ENCODE measurements at places on chromosomes 5 and 9.
A peak's percentile ranks its signal among the peaks of the same experiment; 100 is the strongest.

DNA sequence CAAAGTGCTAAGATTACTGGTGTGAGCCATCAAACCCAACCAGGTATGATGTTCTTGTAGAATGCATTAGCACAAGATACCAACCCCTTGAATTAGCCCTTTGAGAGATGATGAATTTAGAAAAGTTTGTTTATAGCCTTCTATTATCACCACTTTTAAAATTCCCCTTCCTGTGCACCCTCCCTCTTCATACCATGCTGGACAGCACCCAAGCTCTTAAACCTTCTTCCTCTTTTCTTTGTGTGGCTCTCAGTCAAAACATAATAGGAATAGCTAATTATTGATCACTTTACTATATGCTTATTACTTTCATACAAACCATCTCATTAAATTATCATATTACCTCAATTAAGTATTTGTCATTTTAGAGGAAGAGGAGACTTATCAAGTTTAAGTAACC lies 87.6 kb upstream of the TMED7 start:
- DNase-seq = no peak

DNA sequence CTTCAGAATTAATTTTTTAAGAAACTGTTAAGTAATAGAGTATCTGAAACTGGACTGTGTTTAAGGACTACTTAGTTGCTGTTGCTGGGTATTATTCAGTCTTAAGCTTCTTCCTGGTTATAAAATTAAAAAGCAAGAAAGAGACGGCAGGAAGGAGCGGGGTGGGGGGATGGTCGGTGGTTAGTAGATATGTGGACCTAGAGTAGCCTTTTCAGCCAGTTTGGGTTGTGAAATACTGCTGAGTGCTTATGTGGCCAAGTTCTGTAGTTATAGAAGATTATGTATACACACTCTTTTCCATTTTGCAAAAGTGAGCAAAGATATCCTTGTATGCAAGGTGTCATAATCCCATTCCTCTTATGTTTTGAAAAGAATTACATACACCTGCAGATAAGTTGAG lies 28.5 kb downstream of the TRIO start:
- DNase-seq = no peak

DNA sequence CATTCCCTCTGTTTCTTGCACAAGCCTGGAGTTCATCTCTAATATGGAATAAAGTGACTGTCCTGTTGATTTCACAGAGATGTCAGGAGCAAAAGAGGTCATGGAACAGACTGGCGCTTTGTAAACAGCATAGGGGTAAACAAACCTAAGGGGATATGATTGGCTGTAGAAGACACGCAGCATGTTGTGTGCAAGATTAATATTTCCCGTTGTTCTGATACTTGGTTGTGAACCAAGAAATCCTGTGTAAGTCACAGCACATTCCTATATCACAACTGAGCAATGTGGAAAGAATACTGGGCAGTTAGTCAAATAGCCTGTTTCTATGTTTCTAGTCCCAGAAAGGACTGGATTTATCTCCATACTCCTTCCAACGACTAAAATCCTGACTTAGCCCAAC lies 3.2 kb downstream of the ADAMTS12 start:
- no peak for DNase-seq

DNA sequence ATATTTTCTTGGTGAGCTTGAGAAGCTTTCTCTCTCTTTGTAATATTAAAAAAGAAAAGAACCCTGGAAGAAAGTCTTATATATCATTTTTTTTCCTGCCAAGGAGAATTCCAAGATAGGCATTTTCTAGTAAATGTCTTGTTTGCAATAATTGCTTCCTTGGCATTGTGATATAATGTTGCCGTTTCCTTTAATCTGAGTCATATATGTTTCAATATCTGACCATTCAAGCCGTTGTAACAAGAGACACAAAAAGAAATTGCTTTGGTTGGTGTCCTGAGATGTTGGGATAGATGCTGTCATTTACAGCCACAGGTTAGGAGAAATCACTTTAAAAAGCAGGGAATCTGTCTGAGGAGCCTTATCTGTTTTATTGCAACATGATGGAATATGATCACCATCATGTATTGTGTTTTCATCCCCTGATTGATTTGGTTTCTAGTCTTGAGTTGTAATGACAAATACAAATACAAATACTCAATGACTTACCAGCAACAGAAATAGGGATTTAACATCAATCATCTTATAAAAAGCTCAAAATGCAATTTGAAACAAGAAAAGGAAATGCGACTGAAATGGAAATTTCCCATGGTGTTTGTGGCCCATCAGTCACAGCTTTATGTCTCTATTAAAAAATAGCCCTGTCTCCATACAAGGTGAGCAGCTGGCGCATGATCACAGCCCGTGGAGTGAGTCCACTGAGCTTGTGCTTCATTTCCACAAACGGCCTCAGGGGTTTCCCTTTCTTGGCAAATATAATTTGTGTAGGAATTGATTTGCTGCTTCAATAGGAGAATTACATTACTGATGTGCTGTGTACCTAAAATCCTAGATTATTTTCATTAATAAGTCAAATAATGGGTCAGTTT lies 250.1 kb upstream of the TRPC7 start:
- no peak for DNase-seq

- no peak for DNase-seq
Observed at GRCh38 chr9:132673355-132673754, 3.1 kb downstream of the GTF3C4 start.

DNA sequence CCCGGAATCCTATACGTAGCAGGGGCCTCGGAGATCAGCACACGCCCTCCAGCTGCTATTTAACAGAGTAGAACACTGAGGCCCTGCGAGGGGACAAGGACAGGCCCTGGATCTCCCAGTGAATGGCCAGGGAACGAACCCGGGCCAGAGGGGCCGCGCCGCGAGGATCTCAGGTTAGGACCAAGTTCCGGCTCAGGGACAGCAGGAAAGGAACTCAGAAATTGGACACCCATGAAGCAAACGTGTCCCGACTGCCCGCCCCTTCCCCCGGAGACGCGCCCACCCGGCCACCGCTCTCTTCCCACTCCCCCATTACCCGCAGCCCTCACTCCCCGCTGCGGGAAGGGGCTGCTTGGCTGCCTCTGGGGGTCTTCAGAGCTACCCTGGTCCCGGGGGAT lies 1.0 kb upstream of the FOXE1 start:
- no peak for DNase-seq

DNA sequence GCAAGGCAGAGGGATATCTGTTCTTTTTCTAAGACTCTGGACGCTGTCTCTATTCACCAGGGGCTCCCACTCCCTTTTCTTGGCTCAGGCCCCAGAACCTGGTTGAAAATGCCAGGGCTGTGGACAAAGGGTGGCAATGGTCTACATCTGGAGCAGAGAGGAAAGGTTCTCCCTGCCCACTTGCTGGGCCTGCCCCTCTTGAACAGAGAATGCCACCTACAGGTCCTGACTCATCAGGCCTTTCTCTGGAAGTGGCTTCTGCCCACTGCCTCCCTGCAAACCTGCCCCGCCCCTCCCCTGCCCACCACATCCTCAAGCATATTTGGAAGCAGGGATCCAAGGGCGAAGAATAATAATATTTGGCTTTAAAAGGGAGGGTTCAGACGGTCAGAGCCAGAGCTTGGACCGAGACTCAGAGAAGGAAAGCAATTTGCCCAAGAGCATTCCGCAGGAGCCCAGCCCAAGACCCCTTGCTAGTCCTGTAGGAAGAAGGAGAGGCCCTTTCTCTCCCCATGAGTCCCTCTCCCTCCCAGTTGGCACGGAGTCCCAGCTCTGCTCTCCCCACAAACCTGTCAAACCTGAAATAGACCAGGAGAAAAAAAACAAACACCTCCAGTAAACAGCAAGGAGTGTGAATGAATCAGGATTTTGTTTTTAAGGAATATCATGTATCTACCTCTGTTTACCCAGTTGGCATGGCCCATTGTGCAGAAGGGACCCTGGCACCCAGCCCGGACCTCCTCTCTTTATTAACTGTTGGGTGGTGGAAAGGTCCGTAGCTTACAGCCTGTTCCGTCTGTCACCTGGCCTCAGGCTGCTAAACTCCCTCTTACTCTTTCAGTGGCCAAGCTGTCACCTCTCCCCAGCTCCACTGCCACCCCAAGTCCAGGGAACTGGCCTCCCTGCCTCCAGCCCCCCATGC lies 37.7 kb upstream of the STXBP1 start:
- peak; percentile 42 for DNase-seq

DNA sequence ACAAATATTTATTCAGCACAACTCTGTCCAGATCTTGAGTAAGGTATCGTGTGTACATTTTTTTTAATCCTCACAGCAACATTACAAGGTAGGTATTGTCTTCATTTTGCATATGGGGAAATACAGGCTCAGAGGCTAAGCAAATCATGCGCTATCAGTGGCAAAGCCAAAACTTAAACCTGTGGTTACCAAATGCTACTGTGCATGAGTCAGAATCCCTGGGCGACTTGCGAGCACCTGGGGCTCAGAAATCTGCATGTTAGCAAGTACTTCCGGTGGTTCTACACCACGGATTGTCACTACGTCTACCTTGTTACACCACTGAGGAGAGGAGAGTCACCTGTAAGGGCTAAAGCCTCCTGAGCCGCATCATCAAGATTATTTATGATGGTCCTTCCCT lies 21.3 kb downstream of the C5orf58 start:
- peak; percentile 70 for DNase-seq

GRCh38 chr5:132909702-132910101 lies 36.2 kb downstream of the LEAP2 start:
- no peak for DNase-seq

GRCh38 chr5:132407970-132408369 lies 38.5 kb downstream of the SLC22A5 start:
- DNase-seq = no peak

DNA sequence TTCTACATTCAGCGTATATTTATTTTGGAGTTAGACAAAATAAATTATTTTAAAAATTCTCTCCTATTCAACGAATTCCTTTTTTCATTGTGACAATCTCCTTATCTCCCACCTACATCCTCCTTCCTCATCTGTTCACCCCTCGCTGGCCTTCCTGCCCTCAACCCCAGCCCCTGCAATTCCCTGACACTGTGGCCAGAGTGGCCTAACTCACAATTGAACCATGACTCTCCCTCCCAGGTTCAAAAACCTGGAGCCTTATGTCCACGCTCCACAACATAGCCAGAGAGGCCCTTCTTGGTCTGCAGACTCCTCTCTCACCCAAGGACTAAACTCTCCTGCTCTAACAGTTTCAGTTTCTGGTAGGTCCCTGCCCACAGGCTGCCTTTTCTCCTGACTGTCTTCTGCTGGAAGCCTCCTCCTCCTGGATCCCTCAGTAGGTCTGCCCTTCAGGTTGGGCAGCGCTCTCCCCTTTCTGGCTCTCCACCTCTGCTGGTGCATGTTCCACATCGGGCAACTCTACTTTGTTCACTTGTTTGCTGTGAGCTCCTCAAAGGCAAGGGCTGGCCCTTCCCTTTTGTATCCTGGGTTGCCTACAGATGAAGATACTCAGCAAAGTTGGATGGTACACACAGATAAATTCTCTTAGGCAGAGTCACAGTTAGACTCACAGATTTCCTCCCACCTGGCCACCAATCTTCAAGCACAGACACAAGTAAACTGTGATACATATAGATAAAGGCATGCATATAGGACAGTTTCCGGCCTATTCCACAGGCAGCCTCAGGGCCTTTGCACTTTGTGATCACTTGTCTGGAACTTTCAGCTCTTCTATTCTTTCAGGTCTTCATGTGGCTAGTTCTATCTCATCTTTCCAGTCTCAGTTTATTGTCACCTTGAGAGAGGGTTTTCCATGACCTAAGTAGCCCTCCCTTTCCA lies 19.8 kb upstream of the MYORG start:
- no peak for DNase-seq

DNA sequence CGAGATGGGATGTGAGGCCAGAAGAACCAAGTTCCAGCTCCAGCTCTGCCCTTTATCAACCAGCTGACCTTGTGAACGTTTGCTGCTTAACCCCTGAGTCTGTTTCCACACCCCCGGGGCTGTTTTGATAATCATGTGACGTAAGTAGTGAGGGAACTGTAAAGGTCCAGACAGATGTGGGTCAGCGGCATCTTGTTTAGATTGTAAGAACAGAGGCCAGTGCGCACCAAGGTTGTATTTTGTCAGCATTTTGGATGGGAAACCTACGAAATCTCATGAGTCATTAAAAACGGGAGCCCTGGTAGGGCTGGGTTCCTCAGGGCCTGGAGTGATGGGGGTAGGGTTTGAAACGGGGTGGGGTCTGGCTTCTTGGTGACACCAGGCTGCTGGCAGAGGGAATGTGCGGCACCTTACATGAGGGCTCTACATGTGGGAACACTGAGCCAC lies 13.8 kb upstream of the COL15A1 start:
- DNase-seq = no peak

- no peak for DNase-seq
Observed at GRCh38 chr5:78805474-78806124, 157.0 kb upstream of the LHFPL2 start.

- peak; percentile 42 for DNase-seq
Observed at GRCh38 chr9:21395778-21396717, 10.8 kb upstream of the IFNA2 start.

DNA sequence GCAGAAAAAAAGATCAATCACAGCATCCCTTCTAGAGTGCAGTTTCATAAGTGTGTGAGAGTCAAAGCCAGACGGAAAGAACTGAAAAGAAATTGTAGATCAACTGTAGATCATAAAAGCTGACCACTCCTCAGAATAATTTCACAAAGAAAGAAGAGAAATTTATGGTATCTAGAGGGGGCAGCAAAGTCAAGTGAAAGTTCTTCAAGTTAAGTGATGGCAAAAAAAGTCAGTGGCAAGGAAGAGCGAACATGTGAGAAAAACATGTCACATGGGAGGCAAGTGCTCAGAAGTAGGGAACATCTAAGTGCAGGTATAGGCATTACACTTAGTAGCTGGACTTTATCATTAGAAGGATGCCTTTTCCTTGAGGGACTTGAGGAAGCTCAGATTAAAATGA lies 245.1 kb upstream of the ISL1 start:
- DNase-seq = no peak

GRCh38 chr9:76586390-76587314 lies 127.7 kb downstream of the GCNT1 start:
- DNase-seq = no peak

GRCh38 chr9:4424891-4425290 lies 65.4 kb upstream of the SLC1A1 start:
- no peak for DNase-seq

DNA sequence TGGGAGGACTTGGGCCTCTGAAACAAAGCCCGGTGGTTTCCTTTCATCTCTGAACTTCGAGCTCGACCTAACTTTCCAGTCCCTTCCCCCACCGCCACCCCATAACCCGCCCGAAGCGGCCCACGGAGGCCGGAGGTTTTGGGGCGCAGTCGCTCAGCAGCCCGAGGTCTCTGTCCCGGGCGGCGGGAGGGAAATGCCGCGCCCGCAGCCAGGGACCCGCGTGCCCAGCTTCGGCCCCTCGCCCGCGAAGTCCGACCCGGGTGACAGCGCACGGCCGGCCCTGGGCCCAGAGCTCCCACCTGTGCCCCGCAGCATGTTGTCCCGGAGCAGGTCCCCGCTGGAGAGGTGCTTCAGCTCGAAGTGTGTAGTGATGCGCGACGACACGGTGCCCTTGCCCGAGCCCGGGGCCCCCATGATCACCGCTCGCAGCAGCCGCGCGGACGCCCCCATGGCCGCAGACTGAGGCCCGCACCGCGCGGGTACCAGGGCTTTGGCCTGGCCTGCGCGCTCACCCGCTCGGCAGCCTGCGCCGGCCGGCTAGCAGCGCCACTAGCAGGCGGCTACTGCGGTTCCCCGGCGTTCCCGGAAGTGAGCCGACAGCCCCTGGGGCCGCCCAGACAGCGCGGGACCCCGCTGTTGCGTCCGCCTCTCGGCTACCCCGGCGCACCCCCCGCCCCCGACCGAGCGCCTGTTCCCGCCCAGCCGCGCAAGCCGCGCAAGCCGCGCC lies at the start of gene AK3:
Gene AK3 (minus strand): TSS at position 565 of the 727 bp plus-strand sequence. CDS start 115 bp downstream, at position 450.
- DNase-seq = peak; percentile 79

GRCh38 chr5:104095527-104095926 lies 532.9 kb upstream of the NUDT12 start:
- no peak for DNase-seq
